NCI-H1694 (cell line): ENCODE measurements at places on chromosomes 5 and 9.

GRCh38 chr9:134571946-134572917, 69.4 kb upstream of the COL5A1 start:
- DNase-seq: no peak

- DNase-seq: no peak
Observed at GRCh38 chr9:127835991-127836516, 18.4 kb downstream of the ENG start.

DNA sequence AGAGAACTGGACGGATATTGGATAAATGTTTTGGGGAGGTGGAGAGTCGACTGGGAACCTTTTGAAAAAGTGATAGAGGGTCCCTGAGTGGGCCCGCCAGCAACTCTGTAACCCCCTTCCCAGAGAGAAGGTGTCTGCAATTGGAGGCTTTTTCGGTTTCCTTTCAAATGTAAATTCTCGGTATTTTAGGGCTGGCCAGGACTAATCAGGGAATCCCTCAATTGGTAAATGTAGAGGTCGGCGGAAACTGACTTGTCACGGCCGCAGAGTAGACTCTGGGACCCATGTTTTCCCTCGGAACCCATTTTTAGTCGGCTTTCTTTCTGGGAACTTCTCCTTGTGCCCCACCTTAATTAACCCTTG, 524 bp downstream of the CCNB1 start:
- DNase-seq: no peak

- no peak for DNase-seq
Observed at GRCh38 chr5:83026516-83026915, 50.7 kb downstream of the TMEM167A start.

GRCh38 chr5:124685404-124685930, 61.0 kb downstream of the ZNF608 start:
- no peak for DNase-seq

GRCh38 chr5:395921-396530, 47.0 kb upstream of the EXOC3 start:
- no peak for DNase-seq

DNA sequence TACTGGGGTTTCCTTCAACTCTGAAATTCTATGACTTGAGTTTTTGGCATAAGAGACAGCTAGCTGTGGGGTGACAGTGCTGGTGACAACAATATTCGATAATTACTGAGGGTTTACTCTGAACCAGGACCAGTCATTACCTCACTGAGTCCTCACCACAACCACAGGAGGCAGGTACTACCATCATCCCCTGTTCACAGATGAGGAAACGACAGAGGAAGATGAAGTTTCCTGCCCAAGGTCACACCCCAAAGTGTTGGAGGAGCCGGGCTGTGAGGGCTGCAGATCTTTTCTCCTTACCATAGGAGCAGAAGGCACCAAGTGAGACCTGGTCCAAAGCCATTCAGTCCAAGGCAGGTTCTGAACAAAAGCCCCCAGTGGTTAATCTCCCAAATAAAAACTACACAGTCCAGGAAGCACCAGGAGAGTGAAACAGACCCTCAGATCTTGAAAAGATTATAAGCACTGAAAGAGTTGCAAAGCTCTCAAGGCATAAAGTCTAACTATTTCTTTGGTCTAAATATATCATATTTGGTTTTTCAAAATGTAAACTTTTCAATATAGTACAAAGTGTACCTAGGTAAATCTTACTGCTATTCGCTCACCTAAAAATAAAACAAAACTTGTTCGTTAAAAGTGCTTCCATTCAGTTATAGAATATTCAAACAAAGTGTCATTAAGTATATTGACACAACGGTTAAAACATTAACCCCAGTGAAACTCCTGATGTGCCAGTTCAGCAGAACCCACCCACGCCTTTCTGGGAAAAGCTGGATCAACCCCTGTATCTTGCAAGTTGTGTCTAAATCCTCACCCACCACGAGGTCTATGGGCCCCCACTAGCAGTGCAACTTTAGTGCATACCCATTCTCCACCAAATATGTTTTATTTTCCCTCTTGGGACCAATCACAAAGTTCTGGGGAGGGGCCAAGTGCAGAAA, 82.6 kb upstream of the EQTN start:
- no peak for DNase-seq

DNA sequence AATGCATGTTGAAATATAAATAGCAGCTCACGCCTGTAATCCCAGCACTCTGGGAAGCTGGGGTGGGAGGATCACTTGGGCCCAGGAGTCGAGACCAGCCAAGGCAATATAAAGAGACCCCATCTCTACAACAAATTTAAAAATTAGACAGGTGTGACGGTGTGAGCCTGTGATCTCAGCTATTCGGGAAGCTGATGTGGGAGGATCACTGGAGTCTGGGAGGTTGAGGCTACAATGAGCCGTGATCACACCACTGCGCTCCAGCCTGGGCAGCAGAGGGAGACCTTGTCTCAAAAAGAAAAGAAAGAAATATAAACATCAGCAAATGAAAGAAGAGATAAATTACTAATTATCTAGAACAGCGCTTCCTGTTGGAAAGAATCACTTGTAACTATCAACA, 105.0 kb downstream of the MAPKAP1 start:
- DNase-seq: no peak

- no peak for DNase-seq
Observed at GRCh38 chr5:53323511-53323910, 156.9 kb upstream of the FST start.

- DNase-seq: no peak
Observed at GRCh38 chr5:61965490-61965889, 340.5 kb upstream of the KIF2A start.

GRCh38 chr5:378976-379742, 57.6 kb downstream of the AHRR start:
- DNase-seq: no peak
